ENCODE measurements at places on chromosomes 7 and 10.

DNA sequence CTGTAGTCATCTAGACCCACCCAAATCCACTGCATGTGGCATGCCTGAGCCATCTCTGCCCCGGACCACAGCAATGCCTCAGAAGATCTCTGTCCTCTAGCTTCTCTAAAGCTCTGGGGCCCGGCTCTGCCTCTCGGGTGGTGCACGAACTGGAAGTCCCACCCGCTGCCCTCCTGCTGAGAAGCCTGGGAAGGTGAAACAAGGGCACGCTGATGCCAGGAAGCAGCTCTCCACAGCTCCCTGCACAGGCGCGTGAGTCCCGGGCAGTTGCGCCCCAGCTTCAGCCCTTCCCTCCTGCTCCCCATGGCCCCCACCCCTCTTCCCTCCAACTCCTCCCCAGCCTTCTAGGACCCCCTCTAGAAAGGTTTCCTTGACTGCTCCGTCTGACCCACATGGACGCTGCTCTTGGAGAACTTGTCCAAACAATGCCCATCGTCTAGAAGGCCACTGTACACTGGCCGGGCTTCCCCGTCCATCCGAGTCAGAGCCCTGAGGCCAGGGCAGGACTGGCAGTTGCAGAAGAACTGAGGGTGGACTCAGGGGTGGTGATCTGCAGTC is 12.8 kb downstream of the KCNH2 start:
- no peak for DNase-seq

DNA sequence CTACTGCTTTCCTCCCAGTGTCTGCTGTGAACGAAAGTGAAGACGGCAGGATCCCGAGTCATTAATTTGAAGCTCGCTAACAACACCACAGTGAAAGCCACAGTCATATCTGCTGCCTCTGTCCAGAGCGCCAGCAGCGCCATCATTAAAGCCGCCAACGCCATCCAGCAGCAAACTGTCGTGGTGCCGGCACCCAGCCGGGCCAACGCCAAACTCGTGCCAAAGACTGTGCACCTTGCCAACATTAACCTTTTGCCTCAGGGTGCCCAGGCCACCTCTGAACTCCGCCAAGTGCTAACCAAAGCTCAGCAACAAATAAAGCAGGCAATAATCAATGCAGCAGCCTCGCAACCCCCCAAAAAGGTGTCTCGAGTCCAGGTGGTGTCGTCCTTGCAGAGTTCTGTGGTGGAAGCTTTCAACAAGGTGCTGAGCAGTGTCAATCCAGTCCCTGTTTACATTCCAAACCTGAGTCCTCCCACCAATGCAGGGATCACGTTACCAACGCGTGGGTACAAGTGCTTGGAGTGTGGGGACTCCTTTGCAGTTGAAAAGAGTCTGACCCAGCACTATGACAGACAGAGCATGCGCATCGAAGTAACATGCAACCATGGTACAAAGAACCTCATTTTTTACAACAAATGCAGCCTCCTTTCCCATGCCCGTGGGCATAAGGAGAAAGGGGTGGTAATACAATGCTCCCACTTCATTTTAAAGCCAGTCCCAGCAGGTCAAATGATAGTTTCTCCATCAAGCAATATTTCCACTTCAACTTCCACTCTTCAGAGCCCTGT is 94.8 kb upstream of the KCNMA1 start:
- no peak for DNase-seq

DNA sequence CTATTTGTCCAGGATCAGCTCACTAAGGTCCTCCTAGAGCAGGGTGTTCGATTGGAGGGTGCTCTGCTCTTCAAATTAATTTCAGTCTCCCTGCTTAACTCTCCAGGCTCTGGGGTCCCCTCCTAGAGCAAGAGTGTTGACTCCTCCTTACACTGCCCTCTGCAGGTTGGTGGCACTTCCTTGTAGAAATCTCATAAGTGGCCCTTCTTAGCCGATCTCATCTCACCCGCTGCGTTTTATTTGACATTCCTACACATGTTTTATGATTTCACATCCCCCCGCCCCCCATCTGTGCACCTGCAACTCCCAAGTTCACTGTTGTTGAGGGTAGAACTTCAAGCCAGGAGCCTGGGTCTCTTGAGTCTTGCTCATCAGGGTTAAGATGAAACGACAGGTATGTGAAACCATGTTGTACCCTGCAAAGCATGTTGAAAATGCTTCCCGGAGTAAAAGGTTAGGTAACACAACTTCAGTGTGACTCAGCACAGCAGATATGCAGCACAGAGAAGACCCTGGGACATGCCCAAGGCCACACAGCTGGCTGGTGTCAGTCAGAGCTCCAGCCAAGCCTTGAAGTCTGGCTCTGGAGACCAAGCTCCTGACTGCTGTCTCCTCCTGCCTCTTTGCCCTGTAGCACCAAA is 171.2 kb downstream of the PRKAG2 start:
- no peak for DNase-seq

DNA sequence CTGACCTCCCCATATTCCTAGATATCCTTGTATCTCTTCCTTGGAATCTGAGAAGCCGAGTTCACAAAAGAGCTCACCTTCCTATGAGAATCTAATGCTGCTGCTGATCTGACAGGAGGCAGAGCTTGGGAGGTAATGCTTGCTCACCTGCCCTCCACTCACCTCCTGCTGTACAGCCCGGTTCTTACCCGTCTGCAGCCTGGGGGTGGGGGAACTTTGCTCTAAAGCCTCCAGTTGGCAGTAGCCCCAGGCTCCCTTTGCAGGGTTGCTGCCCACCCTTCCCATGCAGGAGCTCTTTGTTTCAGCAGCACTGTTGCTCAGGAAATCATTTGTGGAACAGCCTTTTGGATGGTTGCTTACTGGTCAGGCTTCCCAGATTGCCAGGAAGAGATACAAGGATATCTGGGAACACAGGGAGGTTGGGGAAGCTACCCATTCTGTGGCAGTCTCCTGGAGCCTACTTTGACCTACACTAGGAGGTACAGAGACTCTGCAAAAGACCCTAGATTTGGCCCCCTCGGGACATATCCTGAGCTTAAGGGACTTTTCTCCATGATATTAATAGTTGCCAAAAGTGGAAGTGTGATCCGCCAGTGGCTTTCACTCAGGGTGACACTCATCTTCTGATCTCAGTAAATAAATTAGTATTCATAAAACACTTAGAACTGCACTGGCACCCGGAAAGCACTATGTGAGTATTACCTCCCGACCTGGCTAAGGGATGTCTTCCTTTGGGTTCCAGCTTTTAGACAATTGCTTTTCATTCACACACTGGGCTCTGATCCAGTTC is 363.7 kb upstream of the PODXL start:
- no peak for DNase-seq

DNA sequence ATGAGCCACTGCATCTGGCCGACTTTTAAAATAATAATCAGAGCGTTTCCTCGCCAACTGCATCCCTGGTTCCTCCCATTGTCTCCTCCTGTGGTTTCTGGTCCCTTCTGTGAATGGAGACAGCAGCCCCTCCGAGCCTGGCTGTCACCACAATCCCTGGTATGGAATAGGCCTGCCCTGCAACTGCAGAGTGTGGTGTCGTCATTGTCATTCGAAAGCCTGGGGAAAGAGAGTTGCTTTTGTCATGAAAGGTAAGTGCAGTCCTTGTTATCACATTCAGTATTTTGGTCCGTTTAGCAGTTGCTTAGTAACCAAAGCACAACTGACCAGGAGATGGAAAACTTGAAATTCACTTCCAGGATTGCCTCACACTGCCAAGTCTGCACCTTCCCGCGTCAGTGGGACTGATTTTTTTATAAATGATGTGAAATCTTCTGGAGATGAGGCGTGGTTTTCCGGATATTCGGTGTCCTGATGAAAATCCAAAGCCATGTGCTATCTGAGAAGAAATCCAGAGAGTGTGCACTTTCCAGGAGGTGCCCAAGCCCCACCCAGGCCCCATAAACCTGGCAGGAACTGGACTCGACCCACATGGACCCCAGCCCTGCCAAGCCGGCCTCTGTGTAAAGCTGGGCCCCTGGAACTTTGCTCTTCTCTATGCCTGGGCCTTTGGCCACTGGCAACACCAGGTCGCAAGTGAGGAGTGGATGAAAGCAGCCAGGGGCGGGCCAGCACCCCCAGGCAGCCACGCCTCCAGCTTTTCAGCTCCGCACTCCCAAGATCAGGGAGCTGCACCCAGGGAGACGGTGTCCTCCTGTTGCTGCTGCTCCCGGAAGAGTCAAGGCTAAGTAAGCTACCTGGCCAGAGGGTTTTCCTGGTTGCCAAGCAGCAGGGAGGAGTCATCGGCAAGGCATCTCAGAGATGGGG is 133.7 kb upstream of the SH2B2 start:
- DNase-seq, result no peak

- no peak for DNase-seq
Observed at GRCh38 chr10:25036381-25036780, 20.0 kb downstream of the THNSL1 start.

DNA sequence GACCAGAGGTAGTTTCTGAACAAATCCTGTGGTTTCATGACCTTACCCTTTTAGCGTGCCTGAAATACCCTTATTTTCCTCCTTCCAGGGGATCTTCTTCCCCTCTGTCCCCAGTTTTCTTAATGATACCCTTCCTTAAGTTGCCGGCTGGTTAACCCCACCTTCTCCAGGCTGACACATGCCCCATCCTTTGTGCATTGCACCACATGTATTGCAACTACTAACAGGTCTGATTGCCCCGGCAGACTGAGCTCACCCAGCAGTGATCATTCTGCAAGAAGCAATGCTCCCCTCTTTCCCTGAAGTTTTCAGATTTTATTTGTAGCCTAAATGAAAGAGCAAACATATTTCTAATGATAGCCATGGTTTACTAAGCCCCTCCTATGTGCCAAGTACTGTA is 108.2 kb downstream of the HIP1 start:
- DNase-seq, result no peak

DNA sequence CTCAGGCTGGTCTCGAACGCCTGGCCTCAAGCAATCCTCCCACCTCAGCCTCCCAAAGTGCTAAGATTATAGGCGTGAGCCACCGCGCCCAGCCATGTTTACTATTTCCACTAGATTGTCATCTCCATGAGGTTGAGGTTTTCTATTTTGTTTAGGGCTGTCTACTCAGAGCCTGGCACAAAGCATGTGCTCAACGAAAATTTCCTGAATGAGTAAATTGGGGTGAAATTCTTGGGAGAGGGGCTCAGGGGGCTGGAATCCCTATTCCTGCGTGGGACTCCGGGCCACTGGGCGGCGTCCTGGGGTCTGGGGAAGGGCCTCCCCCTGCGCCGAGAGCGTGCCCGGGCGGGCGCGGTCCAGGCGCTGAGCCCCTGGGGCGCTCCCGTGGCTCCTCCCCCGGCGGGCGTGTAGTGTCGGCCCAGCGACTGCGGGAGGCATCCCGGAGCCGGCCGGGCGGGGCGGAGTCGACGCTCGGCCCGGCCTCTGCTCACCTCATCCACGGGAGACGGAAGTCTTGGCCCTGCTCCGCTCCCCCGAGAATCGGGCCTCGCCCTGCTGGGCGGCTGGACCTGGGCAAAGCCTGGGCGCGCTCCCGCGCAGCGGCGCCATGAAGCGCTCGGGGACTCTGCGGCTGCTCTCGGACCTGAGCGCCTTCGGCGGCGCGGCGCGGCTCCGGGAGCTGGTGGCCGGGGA is at the start of gene HPS6:
TSS of gene HPS6 (plus strand) at position 482 of the 693 bp plus-strand sequence. CDS start at position 608, 126 bp downstream.
- peak; percentile 79 for DNase-seq

DNA sequence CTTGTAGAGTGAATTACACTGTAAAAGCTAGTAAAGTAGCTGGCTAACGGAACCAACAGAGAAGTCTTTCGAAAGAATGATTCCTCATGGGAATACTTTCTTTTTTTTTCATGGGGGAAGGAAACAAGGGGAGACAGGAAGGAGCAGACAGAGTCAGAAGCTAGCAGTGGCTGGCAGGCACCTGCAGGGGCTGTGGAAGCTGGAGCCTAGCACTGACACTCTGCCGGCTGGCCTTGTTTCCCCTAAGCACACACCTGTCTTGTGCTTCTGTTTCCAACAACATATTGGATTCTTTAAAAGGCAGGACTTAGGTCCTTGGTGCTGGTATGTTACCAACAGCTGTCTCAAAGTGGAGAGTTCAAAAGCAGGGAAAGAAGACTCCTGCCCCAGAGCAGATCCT is 24.7 kb downstream of the NOD1 start:
- no peak for DNase-seq

- no peak for DNase-seq
Observed at GRCh38 chr10:96711048-96711728, 9.1 kb downstream of the PIK3AP1 start.

DNA sequence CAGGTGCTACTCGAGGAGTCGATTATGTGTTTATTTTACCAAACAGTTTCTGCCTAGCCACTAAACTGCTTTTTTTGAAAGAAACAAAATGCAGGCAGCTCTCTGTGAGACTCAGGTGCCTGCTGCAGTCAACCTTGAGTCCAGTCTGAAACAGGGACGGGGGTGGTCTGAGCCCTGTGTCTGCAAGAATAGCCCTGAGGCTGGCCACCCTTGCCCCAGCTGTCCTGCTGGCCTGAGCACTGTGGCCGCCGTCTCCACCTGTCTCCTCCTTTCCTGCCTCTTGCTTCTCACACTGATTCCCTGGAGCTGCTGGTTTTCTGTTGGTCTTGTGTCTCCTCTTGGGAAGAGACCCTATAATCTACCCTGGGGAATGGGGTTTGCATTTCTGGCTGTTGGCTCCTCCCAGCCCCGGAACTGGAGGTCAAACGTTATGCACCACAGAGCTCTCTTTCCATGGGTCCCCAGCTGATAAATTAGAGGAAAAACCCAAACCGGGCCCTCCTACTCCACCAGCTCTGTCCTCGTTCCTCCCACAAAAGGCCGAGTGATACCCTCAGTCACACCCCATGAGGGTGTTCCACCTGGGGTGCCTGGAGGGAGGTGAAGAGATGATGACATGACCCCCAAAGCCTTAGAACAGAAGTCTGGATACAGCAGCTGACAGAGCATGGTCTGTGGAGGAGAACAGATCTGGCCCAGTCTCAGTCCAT is 15.0 kb upstream of the SLC18A3 start:
- no peak for DNase-seq

GRCh38 chr10:63553473-63553872 is 32.3 kb downstream of the REEP3 start:
- DNase-seq, result no peak

DNA sequence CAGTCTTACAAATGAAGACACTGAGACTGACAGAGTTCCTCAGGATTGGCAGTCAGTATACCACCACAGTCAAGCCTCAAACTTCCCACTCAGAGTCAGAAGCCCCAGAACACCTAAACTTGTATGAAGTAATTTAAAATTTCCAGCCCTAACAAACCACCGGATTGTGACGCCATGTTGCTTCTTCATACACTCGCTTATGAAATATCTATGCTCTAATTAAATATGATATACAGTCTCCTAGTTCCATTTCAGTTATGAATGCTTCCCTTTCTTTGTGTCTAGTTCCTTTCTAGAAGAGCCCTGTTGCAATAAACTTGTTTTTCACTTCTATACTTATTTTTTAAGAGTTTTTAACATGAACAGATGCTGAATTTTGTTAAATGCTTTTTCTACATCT is 172.0 kb upstream of the NOBOX start:
- no peak for DNase-seq

- DNase-seq, result no peak
Observed at GRCh38 chr7:131511774-131512535, 44.5 kb downstream of the PODXL start.

- no peak for DNase-seq
Observed at GRCh38 chr10:62457598-62457997, 83.4 kb downstream of the ZNF365 start.

- no peak for DNase-seq
Observed at GRCh38 chr7:34327681-34328080, 330.3 kb upstream of the NPSR1 start.
